ENCODE measurements at places on chromosomes 6 and 20. TPM values are rescaled to one million over a fixed set of nuclear protein-coding genes. Genes with fewer than 3 reads are reported as not detected.

- DNase-seq: no peak
Measured at GRCh38 chr20:44908987-44909871, 631 bp upstream of the PABPC1L start.

- DNase-seq: peak; percentile 36
Measured at GRCh38 chr20:52312132-52312729, 120.7 kb upstream of the ZFP64 start.

GRCh38 chr6:159130846-159131245 lies 38.4 kb upstream of the FNDC1 start:
- DNase-seq: no peak

GRCh38 chr6:107061125-107062020 lies 33.4 kb downstream of the MTRES1 start:
- DNase-seq: no peak

- no peak for DNase-seq
Measured at GRCh38 chr6:119880840-119881239, 531.3 kb upstream of the MAN1A1 start.

Gene TNF
- polyA plus RNA-seq: 0.18 TPM

DNA sequence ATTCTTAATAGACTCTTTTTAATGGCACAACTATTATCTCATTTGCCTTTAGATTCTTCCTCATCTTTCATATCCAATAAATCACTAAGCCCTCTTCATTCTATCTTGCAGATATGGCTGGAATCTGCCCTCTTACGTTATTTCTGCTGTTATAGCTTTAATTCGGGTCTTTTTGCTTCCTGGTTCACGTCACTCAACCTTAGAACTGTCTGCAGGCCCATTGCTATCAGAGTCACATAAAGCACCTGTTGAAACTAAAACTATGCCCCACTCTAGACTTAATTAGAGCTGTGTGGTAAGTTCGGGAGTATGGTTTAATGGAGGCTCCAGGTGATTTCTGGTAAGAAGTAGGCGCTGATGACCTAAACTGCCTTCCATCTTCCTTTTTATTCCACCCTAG lies 988 bp downstream of the QRSL1 start:
- no peak for DNase-seq

- no peak for DNase-seq
Measured at GRCh38 chr6:118886641-118887040, 7.3 kb upstream of the ASF1A start.

DNA sequence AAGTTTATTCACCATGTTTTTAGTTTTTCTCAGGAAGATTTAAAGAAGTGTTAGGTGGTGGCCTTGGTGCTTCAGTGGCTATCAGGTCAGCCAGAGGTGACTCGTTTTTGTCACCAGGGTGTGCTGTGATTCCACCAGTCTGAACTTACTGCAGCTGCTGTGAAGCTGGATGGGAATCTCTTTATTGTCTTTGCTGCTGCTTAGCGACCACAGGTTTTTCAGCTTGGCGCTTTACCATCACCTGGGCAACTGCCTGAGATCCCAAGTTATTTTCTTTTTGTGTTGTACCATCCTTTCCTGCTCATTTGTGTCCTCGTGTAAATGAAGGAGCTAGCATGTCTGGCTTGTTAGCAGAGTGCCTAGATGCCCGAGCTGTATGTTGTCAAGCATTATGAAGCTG lies 146.9 kb downstream of the MACROD2 start:
- peak; percentile 37 for DNase-seq

DNA sequence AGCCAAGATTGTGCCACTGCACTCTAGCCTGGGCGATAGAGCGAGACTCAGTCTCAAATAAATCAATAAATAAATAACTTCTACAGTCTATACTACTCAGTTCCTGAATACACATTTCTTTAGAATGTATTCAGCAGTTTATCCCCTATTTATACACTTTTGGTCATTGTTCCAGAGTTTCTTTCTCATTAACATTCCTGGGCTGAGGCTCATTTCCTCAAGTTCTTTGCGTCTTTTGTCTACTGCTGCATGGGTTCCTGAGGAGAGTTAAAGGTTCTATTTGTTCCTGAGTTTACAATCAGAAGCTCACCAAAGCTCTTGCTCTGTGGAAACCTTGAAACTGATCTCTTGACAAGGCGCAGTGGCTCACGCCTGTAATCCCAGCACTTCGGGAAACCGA lies 37.7 kb upstream of the SASH1 start:
- DNase-seq: no peak

DNA sequence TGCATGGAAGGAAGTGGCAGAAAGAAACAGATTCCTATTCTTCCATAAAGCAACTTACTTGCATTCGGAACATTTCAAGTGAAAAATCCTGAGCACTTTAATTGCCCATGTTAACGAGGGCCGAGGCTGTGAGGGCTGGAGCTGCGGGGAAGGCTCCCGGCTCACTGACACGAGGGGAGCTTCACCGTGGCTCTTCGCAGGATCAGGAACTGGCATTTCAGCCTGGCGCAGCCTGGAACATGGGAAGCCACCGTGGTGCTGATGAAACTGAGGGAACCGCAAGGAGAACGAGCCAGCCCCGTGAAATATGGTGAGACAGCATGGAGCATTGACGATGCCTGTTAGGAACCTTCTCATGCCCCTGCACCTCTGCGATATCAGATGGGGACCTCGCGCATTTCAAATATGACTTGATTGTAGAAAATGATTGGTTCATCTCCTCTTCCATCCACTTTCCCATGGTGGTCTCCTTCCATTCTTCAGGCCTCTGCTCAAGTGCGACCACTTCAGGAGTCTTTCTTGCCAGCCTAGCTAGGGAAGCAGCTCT lies 236.9 kb downstream of the TBXT start:
- no peak for DNase-seq

- DNase-seq: no peak
Measured at GRCh38 chr6:81401970-81402690, 350.4 kb downstream of the TENT5A start.

DNA sequence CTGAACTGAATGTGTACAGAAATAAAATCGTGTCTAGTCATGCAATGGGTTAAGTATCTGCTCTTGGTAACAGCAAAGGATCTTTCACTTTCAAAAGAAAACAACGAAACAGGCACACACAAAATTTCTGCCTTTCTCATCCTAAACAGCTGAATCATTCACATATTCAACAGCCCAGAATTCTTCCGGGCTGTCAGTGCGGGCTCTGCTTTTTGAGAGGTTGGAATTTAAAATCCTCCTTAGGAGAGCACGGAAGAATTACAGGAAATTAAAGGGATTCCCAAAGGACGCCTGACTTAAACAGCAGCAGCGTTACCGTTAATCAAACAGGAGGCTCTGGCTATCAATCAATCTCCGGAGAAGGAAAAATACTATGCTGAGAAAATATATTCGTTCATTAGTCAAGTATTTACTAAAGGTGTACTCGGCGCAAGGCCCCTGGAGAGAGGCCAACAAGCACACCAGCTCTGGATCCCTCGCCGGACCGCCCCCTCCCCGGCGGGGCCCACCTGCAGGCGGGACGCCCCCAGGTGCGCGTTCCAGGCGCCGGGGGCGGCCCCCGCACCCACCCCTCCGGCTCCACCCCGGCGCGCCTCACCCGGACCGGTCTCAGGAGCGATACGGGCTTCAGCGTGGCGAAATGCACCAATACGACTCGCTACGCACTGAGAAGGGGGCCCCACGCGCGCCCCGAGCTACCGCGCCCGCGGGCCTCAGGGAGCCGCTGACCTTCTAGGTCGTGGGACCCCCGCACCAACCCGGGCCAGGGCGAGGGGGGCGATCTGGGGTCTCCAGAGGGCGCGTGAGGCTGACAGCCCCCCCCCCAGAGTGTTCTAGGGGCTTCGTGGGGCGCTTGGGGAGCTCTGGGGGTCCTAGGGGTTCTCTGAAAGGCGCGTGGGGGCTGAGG lies 1.0 kb downstream of the NAPB start:
- DNase-seq: peak; percentile 10

- DNase-seq: no peak
Measured at GRCh38 chr6:87848616-87849015, 146.6 kb upstream of the AKIRIN2 start.

- no peak for DNase-seq
Measured at GRCh38 chr20:15840636-15841301, 732.5 kb downstream of the KIF16B start.

DNA sequence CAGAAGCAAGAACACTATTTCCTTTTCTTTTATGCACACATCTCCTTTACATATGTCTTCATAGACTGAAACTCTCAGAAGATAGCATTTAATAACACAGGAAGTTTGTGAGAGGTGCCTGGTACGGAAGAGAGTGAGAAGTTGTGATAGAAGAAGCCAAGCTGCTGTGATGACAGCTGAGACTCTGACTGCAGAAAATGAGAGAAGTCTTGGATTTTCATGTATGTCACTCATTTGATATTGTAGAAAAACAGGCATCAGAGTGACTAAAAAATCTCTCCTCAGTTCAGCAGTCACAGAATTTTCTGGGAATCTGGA lies 154.9 kb upstream of the BMP2 start:
- no peak for DNase-seq

DNA sequence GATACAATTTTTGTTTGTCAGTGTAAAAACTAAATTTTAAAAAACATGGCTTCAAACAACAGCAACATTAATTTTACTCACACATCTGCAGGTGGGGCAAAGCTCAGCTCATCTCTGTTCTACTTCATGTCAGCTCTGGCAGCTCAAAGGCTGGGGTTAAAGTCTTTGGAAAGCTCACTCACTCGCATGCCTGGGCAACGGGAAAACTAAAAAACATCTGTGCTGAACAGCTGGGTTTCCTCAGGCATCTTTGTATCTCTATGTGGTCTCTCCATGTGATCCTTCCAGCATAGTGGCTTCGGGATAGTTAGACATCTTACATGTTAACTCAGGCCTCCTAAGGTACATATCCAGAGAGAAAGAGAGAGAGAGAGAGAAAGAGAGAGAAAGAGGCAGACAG lies 499.6 kb downstream of the RFPL4B start:
- peak; percentile 7 for DNase-seq

- DNase-seq: no peak
Measured at GRCh38 chr6:139325125-139325524, 33.3 kb upstream of the TXLNB start.

Gene AGPAT4
- polyA plus RNA-seq: 26.5 TPM

Gene PRDM13
- polyA plus RNA-seq: not detected

DNA sequence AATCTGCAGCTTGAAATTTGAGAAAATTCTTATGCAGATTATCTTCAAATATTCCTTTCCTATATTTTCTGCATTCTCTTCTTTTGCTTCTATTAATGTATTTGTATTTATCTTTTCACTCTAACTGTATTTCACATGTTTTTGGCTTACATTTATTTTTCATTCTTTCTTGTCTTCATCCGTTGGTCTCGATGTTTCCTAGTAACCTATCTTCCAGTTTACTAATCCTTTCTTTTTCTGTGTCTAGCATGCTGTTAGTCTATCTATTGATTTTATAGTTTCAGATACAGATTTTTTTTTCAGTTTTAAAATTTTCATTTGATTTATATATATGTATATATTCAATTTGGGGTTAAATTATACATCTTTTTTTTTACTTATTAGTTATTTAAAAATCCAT lies 556.2 kb downstream of the RFPL4B start:
- no peak for DNase-seq

- DNase-seq: peak; percentile 44
Measured at GRCh38 chr6:3023663-3024483, 24.2 kb downstream of the NQO2 start.

Gene FKBP1C
- polyA plus RNA-seq: 3.1 TPM

- no peak for DNase-seq
Measured at GRCh38 chr6:168908166-168908565, 345.5 kb downstream of the THBS2 start.

Gene NOX3
- 1.1 TPM for polyA plus RNA-seq

Gene DNAH8
- polyA plus RNA-seq: 1.1 TPM

DNA sequence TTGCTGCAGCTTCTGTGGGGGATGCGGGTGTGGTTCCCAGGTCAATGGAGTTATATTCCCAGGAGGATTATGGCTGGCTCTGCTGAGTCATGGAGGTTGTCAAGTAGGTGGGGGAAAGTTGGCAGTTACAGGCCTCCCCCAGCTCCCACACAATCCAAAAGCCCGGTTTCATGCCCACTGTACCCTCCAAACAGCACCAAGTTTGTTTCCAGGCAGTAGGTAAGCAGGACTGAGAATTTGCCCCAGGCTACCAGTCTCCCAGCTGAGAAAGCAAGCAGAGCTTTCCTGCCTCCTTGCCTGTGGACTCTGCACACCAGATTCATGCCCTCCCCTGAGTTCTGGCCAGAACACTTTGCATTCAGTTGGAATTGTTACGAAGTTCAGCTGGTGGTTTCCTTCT lies 578.2 kb downstream of the MEI4 start:
- no peak for DNase-seq

- no peak for DNase-seq
Measured at GRCh38 chr6:125843593-125843992, 52.8 kb downstream of the NCOA7 start.

DNA sequence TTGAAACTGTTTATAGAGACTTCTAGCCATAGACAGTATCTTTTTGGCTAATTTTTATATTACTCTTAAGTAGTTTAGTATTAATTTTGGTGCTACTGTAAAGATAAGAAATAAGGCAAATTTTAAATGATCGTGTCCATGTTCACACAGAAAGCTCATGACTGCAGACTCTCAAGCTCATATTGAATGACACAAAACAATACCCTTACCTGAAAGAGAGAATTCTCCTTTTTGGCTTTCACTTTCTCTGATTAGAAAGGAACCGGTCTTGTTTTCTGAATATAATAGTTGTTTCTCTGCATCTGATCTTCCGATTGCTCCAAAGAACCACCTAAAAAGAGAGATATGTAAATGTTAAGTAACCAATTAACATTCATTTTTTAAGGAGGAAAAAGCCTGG lies 57.0 kb downstream of the FRK start:
- no peak for DNase-seq

DNA sequence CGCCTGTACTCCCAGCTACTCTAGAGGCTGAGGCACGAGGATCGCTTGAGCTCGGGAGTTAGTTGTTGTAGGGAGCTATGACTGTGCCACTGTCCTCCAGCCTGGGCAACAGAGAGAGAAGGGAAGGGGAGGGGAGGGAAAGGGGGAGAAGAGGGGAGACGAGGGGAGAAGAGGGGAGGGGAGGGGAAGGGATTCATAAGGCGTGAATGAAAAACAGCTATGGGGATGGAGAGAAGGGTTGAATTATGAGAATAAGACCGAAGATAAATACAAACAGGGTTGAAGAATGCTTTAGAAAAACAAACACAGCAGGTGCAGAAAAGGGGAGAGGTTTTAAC lies 106.0 kb downstream of the TRIM27 start:
- no peak for DNase-seq

Gene ERVFRD-1
- 0.11 TPM for polyA plus RNA-seq

Gene TUBB1
- polyA plus RNA-seq: 2.9 TPM

Measured in renal cortex interstitium (tissue), 15 donors.